ENCODE measurements at places on chromosomes 13 and 19.

- no peak for DNase-seq
These were observed 4.2 kb downstream of the FIZ1 start for GRCh38 chr19:55594996-55595545.

- no peak for DNase-seq
These were observed 826 bp downstream of the RASIP1 start for GRCh38 chr19:48739404-48740163.

- no peak for DNase-seq
These were observed 169.8 kb upstream of the SPRY2 start for GRCh38 chr13:80510686-80511085.

DNA sequence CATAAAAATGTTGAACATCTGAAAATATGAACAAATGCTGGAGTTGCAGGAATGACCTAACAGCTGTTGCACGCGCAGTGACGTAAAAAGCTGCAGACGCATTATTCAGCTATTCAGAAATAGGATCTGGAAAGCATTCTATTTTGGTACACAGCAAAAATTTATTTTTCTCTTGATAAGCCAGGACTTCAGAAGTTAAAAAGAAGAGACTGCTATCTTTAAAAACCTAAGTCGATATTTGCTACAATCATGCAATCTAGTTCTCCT is 36.9 kb upstream of the STARD13 start:
- peak; percentile 46 for DNase-seq

Measured in GM04504 (cell line).